NCI-H187 (cell line): ENCODE measurements at places on chromosomes 4 and X.

DNA sequence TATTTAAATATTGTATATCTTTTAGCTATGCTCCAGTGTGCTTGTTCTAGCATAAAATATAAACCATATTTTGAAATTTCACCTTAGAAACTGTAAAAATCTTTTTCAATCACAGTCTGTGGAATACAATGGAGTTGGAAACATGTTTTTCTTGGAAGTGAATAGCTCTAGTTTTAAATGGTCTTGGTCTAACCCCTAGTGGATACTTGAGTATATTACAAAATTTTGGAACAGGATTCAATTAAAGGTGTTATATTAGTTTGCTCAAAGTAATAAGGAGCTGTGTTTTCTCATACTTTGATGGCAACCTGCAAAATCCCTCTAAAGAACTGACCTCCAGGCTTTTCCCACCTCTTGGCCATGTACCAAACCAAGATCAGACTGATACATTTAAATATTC lies 48.2 kb downstream of the STK26 start:
- DNase-seq: no peak

DNA sequence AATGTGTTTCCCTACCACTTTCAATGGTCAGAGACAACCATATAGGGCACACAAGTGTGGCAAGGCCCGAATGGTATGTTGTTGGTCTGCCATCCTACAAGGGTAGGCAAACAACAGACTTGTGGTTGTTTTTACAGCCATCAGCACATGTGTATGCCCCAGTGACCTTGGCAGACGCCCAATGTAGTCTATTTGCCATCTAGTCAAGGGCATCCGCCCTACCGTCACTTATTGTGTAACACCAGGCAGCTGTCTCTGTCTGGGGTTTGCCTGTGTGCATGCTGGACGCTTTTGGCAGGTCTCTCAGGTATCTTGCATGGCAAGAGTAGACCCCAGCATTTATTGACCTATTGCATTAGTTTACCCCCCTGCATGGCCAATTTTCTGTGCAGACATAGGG lies 1145.5 kb upstream of the POU3F4 start:
- DNase-seq: no peak

- DNase-seq: peak; percentile 98
Observed at GRCh38 chr4:5956285-5957021, 61.8 kb downstream of the C4orf50 start.

- DNase-seq: no peak
Observed at GRCh38 chr4:22850630-22851029, 157.9 kb downstream of the GBA3 start.

- no peak for DNase-seq
Observed at GRCh38 chrX:49066690-49067089, 7.1 kb downstream of the PRAF2 start.

- DNase-seq: no peak
Observed at GRCh38 chr4:18722748-18723191, 701.2 kb upstream of the LCORL start.

DNA sequence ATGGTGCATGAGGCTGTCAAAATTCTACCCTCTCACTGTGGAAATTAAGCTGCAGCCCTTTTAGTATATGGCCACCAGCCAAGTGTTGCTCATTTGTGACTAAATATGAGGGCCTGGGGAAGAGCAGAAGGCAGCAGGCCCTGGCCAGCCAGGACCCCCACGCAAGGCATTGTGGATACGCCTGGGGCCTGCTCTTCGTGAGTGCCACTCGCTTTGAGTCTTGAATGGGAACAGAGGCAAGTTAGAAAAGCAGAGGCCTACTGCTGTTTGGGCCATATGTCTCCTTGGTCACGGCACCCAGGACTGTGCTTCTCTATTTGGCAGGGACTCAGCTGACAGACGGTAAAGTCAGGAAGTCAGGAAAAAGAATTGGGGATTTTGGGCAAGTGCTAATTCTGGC lies 10.9 kb downstream of the RTL5 start:
- DNase-seq: no peak

- no peak for DNase-seq
Observed at GRCh38 chrX:85685843-85686242, 306.4 kb upstream of the POF1B start.

GRCh38 chrX:31350808-31351074 lies 278.9 kb upstream of the FTHL17 start:
- no peak for DNase-seq

- DNase-seq: no peak
Observed at GRCh38 chrX:27998666-27999065, 17.4 kb upstream of the DCAF8L1 start.

DNA sequence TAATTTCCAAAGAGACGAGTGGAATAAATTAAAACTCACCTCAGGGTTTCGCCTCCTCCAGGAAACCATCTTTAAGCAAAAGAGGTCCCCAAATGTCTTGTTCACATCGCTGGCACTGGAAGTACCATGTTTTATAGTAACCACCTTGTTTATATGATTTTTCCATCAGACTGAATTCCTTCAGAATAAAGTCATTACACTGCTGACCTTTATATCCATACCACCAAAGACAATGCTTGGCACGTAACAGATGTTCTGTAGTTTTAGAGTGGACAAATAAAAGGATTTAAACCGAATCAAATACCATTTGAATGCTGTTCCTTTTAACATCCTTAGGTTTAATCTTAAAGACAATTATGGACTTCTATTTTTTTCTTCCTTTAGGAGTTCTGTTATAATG lies 4.7 kb downstream of the NUDT6 start:
- DNase-seq: no peak

GRCh38 chrX:38103857-38104812 lies 97.8 kb downstream of the SYTL5 start:
- no peak for DNase-seq

GRCh38 chr4:88878642-88879041 lies 178.3 kb downstream of the FAM13A start:
- DNase-seq: no peak

DNA sequence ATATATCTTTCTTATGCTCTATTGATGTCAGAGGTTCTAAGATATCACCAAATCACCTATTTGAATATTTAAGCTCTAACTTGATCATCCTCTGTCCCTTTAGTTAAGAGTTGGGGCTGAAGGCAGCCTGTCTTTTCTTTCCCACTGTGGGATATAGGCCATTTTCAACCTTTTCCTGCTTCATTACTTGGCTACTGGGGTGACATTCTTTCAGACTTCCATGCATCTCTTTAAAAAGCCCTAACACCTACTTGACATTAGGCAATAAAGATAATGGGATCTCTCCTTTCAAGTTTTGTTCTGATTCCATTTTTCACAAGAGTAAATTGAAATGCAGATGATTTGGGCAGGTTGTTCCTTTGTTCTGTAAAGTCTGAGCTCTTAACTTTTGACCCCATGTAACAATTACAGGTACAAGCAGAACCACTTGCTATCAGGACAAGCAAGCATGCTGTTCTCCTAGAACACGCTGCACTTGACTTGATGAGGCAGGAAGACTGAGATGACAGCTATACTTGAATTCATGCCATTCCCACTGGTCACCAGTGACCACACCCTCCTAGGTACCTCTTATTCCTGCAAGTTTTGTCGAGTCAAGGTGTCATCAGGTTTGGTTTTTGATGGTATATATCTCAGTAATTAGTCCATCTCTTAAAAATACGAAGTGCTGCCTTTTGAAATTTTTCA lies 18.2 kb downstream of the HOPX start:
- no peak for DNase-seq

DNA sequence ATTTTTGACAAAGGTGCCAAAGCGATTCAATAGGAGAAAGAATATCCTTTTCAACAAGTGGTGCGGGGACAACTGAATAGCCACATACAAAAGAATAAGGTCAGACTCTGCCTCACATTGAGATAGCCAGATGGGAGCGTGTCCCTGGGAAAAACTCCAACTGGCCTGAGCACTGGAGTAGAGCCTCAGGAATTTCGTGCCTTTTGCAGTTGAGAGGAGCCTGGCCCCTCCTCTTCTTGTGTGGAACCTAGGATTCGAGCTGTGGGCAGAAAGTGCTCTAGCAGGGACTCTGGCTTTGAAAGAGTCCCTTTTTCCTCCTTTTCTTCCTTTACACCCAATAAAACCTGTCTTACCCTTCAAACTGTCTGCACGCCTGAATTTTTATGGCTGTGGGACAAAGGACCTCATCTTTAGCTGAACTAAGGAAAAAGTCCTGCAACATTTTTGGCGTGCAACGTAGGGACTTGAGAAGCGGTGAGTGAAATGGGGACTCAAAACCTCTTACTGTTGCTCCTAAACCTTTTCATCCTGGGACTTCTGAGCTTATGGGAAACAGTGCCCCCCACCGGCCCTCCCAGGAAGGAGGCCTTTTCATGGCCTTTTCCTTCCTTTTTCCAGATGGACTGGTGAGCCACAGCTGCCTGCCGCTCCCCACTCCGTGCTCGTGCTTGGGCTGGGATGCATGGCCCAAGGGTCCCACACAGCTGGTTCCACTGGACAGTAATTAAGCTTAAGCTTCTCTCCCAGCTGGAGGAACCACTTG lies 68.6 kb downstream of the BMP15 start:
- DNase-seq: no peak

DNA sequence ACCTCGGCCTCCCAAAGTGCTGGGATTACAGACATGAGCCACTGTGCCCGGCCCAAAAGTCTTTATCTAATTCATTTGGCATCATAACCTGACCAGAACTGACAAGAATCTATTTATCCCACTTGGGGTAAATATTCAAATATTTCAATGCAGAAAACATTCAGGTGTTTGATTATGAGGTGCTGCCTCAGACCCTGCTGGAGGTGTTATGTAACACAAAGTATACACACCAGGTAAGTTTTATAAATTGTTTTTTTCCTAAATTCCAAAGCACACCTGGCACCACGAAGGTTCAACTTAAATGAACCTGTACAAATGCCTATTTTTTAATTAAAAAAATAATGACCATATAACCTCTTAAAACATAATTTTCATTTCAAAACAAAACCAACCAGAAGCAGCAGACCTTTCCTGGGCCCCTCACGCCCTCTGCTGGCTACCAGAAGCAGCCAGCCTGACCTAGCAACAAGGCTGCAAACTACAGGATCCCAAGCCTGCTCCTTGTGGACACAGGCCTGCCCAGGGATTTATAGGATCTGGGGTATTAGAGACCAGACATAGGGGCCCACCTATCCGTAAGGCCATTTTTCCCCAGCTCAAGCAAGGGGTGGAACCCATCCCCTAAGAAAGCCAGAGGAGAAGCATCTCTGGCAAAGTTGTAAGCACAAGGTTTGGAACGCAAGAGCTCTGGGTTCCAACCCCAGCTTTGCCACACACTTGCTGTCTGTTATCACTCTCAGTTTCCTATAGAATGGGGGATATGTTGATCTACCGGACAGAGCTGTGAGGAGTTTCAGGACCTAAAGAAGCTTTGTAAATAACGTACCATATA lies 11.7 kb downstream of the OTUD5 start:
- DNase-seq: no peak

- DNase-seq: no peak
Observed at GRCh38 chrX:16994736-16995135, 48.3 kb downstream of the REPS2 start.

- DNase-seq: no peak
Observed at GRCh38 chr4:100938698-100939097, 408.6 kb downstream of the PPP3CA start.

GRCh38 chr4:168197926-168198325 lies 105.6 kb downstream of the ANXA10 start:
- no peak for DNase-seq

DNA sequence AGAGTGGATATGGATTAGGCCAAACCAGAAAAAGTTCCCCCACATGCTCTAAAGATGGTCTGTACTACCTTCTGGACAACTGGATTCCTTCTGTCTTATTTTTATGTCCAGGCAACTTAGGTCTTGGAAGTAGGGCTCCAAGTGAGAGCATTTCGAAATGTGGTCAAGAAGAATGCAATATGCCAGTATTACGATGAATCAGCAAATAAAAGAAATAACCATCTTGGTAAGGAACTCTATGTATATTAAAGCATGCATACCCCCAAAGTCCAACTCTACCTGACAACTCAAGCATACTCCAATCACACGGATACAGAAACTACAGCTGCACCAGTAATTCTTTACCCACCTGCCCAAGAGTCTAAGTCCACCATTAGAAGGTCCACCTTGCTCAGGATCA lies 234.5 kb downstream of the HNRNPD start:
- no peak for DNase-seq

DNA sequence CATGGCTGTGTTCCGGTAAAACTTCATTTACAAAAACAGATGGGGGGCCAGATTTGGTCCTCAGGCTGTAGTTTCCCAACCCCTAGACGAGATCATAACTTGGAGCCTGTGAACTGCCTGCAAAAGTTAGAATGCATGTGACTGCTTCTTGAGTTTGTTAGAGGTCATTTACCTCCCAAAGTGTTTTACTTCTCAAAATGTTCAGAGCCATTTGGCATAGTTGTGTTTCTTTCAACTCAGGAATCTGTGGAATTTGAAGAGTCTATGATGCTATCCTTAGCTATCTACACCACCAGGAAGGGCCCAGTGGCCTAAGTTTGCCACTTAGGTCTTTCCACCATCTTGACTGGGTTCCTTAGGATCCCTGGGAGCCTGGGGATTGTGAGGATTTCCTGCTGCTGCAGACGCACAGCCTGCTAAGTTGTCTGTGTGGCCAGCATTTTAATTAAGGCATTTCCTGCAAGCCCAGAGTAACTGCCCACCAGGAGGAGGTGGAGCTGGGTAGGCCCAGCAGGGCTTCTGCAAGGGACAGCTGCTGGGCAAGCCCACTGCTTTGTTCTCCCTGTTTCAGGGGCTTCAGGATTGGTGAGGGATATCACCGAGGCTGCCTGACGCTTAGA lies 53.1 kb downstream of the CCNI start:
- DNase-seq: no peak

DNA sequence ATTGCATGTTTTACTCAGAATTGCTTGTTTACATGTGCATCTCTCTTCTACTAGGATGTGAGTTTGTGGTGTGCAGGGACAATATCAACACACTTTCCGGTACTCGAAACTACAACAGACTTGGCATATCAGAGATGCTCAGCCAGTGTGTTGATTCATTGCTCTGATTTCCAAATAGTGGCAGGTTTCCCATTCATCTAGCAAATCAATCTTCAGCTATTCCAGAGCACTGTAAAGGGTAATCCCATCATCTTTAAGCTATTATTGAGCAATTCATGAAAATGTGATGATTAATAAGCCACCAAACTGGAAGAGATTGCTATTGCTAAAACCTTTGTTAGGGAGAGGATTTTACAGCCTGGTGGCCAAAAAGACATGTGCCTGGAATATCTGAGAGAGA lies 574.2 kb upstream of the CPEB2 start:
- no peak for DNase-seq

DNA sequence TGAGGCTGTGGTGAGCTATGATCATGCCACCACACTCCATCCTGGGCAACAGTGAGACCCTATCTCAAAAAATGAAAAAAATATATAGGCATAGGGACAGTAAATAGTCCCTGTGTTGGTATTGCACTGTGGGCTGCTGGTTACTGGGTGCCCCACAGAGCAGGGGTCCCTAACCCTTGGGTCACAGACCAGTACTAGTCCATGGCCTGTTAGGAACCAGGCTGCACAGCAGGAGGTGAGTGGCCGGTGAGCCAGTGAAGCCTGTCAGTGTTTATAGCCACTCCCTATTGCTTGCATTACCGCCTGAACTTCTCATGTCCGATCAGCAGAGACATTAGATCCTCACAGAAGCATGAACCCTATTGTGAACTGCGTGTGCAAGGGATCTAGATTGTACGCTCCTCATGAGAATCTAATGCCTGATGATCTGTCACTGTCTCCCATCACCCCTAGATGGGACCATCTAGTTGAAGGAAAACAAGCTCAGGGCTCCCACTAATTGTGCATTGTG lies 106.5 kb downstream of the TNIP2 start:
- DNase-seq: no peak

GRCh38 chr4:128527351-128527750 lies 239.7 kb upstream of the PGRMC2 start:
- DNase-seq: no peak

- no peak for DNase-seq
Observed at GRCh38 chr4:59612235-59612634, 1587.9 kb upstream of the ADGRL3 start.

- no peak for DNase-seq
Observed at GRCh38 chr4:186904101-186904500, 180.4 kb upstream of the FAT1 start.
